ENCODE measurements at places on chromosomes 13 and 19. TPM values are rescaled to one million over a fixed set of nuclear protein-coding genes. Genes with fewer than 3 reads are reported as not detected.
A peak's percentile ranks its signal among the peaks of the same experiment; 100 is the strongest.

C13orf46 gene
- 0.72 TPM for total RNA-seq

MTUS2 gene
- total RNA-seq, result 0.38 TPM

EMC10 gene
- 75.0 TPM for total RNA-seq

SMIM44 gene
- not detected for total RNA-seq

DCT gene
- 122 TPM for total RNA-seq

GRCh38 chr19:4337906-4338440 is 654 bp downstream of the STAP2 start:
- no peaks in the 10 kb centered on the region for H3K36me3 ChIP-seq
- H3K27me3 ChIP-seq, result no peaks in the 10 kb centered on the region
- H3K4me1 ChIP-seq, result peaks cover 25% of the 10 kb centered on the region
- peak; percentile 65 for DNase-seq
- H3K4me3 ChIP-seq, result peak overlapping the region; percentile 60

DNA sequence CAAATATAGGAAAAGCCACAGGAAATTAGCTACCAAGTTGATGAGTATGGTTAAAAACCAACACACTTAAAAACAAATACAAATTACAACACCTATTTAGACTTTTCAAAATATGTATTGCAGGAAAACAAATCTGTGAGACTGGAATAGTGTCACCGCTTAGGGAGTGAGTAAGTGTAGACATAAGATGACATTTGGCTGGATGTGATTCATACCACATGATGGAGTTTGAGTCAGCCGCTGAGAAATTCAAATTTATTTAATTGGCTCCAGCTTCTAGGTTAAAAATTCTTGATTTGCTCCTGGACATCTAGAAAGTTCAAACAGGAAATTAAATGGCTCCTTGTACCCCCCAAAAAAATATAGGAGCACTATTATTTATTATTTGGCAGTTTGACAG is 531.7 kb downstream of the SLITRK1 start:
- DNase-seq, result no peak
- no peak overlapping the region for H3K4me3 ChIP-seq
- H3K27ac ChIP-seq, result no peak overlapping the region

DNA sequence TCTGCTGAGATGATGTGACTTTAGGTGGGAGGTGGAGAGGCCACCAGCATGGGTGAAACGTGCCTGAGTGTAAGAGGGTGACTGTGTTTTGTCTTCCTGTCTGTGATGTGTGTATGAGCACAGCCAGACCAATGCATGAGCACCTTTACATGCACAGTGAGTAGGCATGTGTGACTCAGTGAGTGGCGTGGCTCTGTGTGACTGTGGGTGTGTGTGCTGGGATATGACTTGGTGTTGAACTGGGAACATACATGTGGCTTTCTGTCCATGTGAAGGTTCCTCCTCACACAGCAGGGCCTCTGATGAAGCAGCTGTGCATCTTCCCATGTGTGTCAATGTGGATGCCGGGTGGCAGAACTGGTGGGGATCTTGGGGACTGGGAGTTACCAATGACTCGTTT is 19.9 kb upstream of the LGALS13 start:
- H3K27ac ChIP-seq, result no peak overlapping the region
- no peaks in the 10 kb centered on the region for H3K4me1 ChIP-seq
- no peak overlapping the region for H3K4me3 ChIP-seq
- DNase-seq, result no peak

DNA sequence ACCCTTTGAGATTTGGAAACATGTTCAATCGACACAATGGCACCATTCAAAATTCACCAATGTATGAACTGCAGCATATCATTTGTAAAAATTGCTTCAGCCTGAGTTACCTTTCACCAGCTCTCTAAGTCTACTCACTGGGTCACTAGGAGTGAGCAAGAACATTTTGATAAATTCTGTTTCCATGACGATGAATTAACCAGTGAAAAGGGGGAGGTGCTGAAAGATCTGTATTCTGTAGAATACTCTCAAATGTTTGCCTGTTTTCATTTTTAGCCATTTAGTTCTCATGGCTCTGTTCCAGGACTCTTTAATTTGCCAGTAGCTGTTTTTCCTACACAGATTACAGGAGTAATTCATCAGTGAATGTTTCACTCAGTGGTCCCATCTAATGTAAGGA is 883.4 kb downstream of the DIAPH3 start:
- no peak for DNase-seq
- no peak overlapping the region for H3K27ac ChIP-seq
- H3K4me3 ChIP-seq, result no peak overlapping the region

- H3K4me1 ChIP-seq, result no peaks in the 10 kb centered on the region
- peaks cover 93% of the 10 kb centered on the region for H3K36me3 ChIP-seq
- H3K4me3 ChIP-seq, result no peak overlapping the region
- no peak overlapping the region for H3K27ac ChIP-seq
Observed at GRCh38 chr19:34391813-34392212, 12.4 kb upstream of the PDCD2L start.

DNA sequence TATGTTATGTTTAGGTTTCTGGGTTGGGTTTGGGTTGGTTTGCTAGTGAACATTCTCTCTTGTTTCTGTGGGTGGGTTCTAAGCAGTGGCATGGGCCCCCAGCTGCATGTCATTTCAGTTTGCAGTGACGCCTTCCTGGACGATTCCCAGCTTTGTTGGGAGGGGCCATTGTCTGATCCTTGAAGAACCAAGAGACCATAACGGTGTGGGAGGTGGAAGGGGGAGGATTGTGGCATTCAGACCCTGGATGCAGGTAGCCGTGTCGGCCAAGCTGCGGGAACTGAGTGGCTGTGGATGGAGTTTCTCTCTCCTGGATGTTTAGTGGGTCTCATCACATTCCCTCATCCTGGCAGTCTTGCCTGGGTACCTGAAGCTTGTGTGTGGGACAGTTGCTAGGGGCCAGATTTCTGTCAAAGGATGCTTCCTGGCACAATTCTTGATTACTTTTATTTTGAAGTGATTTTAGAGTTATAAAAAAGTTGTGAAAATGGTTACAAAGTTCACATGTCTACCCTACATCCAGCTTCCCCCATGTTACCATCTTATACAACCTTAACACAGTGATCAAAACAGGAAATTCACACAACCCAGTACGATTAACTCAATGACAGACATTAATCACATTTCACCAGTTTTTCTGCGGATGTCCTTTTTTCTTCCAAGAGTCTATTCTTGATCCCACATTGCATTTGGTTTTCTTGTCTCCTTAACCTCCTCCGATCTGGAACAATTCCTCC is 123.8 kb downstream of the SIPA1L3 start:
- H3K36me3 ChIP-seq, result no peaks in the 10 kb centered on the region
- no peak overlapping the region for H3K4me3 ChIP-seq
- peaks cover 7% of the 10 kb centered on the region for H3K4me1 ChIP-seq
- H3K27me3 ChIP-seq, result no peaks in the 10 kb centered on the region
- H3K27ac ChIP-seq, result no peak overlapping the region

- H3K27ac ChIP-seq, result no peak overlapping the region
- H3K36me3 ChIP-seq, result no peaks in the 10 kb centered on the region
- peaks cover 32% of the 10 kb centered on the region for H3K27me3 ChIP-seq
- H3K4me1 ChIP-seq, result peaks cover 4% of the 10 kb centered on the region
Observed at GRCh38 chr19:13398182-13398581, 108.1 kb downstream of the CACNA1A start.

DNA sequence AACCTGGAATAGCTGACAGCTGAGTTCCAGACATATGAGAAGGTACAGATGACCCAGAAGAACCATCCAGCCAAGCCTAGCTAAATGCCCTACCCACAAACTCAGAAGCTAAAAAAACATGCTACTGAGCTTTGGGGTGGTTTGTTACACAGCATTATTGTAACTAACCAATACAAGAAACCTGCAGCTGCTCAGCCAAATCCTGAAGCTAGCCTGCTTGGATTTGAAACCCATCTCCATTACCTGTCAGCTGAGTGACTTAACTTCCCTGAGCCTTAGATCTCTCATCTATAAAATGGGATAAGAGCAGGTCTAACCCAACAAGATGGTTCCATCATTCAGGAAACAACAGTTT is 25.0 kb downstream of the TEX101 start:
- no peaks in the 10 kb centered on the region for H3K27me3 ChIP-seq
- no peaks in the 10 kb centered on the region for H3K36me3 ChIP-seq
- H3K27ac ChIP-seq, result no peak overlapping the region
- no peak for DNase-seq

GRCh38 chr19:12646551-12646950 is 20.0 kb downstream of the MAN2B1 start:
- peaks cover 1% of the 10 kb centered on the region for H3K36me3 ChIP-seq
- H3K4me3 ChIP-seq, result no peak overlapping the region
- H3K27me3 ChIP-seq, result no peaks in the 10 kb centered on the region
- DNase-seq, result no peak

GRCh38 chr13:21800837-21801616 is 130.2 kb downstream of the FGF9 start:
- no peaks in the 10 kb centered on the region for H3K36me3 ChIP-seq
- H3K4me1 ChIP-seq, result no peaks in the 10 kb centered on the region
- H3K27ac ChIP-seq, result no peak overlapping the region
- DNase-seq, result no peak
- no peaks in the 10 kb centered on the region for H3K27me3 ChIP-seq

GRCh38 chr19:34574704-34575103 is 93.1 kb downstream of the WTIP start:
- no peaks in the 10 kb centered on the region for H3K36me3 ChIP-seq
- H3K27ac ChIP-seq, result no peak overlapping the region
- H3K27me3 ChIP-seq, result no peaks in the 10 kb centered on the region
- H3K4me1 ChIP-seq, result no peaks in the 10 kb centered on the region
- no peak overlapping the region for H3K4me3 ChIP-seq

DNA sequence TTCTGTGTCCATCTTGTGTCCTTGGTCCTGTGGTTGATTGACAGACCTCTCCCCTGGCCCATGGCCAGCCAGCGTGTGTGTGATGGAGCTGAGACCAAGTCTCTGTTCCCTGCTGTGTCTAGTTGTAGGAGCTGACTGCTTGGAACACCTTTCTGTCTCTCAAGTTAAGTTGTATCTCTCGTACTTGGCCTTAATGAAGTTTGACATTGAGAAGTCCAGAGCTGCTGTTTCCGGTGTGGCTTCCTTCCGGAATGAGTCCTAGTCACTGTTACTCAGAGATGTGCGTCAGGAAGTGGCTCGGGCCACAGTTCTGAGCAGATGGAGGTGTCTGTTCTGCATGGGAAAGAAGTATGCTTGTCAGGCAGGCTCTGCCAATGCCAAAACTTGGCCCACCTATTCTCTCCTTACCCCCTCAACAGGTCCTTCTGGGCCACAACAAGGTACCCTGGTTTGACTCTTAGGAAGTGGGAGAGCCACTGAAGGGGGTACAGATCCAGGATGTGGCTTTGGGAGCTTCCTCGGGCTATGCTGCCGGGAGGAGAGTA is 54.3 kb downstream of the GATAD2A start:
- H3K27ac ChIP-seq, result peak overlapping the region; percentile 78
- H3K4me3 ChIP-seq, result no peak overlapping the region
- peaks cover 76% of the 10 kb centered on the region for H3K4me1 ChIP-seq
- no peaks in the 10 kb centered on the region for H3K27me3 ChIP-seq
- H3K36me3 ChIP-seq, result peaks cover 5% of the 10 kb centered on the region

DNA sequence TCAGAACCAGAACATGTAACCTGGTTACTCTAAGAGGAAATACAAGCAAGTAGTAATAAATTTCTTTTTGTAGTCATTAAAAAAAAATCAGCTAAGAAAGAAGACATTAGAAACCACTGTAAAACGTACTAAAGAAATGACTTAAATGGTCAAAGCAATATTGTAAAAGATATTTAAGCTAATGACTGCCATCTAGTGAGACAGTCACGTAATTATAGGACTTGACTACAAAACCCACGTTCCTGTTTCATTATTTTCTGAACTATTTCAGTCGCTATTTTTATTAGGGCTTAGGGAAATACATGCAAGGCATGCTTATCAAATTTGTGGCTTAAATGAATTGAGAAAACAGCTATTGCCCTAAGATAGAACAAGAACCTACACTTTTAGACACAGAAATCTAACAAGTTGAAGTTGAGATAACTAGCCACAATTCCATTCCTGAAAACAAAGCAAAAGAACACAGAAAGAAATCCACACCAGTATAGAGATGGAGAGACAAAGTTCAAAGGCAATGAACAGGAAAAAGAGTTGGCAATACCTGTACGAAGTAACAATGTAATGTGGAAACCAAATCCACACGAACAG is 17.9 kb downstream of the ALG5 start:
- H3K4me1 ChIP-seq, result no peaks in the 10 kb centered on the region
- no peak overlapping the region for H3K27ac ChIP-seq
- H3K4me3 ChIP-seq, result no peak overlapping the region
- peaks cover 48% of the 10 kb centered on the region for H3K36me3 ChIP-seq
- no peak for DNase-seq

DNA sequence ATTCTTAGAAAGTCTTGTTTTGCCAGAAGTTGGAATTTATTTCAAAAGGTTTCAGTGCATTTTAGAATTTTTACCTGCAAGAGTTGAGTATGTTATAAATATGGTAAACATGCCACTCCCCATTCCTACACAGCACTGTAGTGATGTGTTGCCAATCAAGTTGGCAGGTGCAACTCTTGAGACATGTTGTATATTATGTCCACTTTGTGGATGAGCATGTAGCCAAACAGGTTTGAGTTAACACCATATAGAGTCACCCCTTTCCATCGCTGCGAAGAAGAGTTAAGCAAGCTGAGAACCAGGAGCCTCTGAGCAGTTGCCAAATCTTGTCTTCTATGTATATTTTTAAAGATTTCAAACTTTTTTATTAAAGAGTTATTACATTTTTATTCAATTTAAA is 359.8 kb downstream of the LMO7 start:
- no peaks in the 10 kb centered on the region for H3K27me3 ChIP-seq
- no peaks in the 10 kb centered on the region for H3K4me1 ChIP-seq
- no peak overlapping the region for H3K27ac ChIP-seq

- H3K27ac ChIP-seq, result no peak overlapping the region
- H3K4me3 ChIP-seq, result no peak overlapping the region
- no peak for DNase-seq
Observed at GRCh38 chr13:29817604-29818378, 32.6 kb downstream of the UBL3 start.

DNA sequence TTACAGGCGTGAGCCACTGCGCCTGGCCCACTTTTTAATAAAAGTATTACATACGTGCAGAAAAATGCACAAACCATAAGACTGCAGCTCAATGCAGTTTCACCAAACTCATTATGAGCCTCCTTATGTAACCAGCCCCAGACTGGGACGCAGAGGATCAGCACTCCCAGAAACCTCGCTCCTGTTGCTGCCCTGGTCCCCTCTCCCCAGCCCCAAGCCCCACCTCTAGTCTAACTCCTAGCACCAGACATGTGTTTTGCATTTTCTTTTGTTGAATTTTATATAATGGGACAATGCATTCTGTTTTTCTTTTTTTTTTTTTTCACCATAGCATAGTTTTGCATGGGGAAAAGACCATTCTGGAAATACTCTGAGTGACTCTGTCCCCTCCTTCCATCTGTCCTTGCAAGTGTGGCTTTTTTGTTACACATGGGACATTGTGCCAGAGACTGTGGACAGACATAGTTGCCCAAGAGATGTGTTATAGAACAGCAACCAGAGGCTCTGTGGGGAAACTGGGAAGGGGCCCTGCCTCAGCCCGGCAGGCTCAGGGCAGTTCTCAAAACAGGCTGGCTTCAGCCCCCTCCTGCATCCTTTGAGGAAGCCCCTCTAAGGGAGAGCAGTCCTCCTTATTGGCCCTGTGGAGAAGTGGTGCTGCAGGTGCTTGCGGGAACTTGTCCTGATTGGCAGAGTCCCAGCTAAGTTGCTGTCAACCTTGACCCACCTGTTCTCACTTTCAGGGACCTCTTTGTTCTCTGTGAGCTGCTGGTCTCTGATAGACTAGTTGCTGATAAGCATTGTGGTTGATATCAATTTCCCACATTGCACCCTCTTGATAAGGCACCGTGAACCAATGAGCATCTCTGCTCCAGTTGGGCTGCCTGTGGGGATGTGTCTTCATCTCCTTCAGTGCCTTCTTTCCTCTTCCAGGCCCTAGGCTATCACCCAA is 13.8 kb upstream of the OLFM4 start:
- no peaks in the 10 kb centered on the region for H3K27me3 ChIP-seq
- no peak for DNase-seq
- no peaks in the 10 kb centered on the region for H3K4me1 ChIP-seq
- H3K27ac ChIP-seq, result no peak overlapping the region
- H3K36me3 ChIP-seq, result no peaks in the 10 kb centered on the region
